ENCODE measurements at places on chromosomes 16 and 17.

- DNase-seq = no peak
These were observed 23.9 kb downstream of the SLC39A11 start for GRCh38 chr17:73068322-73069153.

DNA sequence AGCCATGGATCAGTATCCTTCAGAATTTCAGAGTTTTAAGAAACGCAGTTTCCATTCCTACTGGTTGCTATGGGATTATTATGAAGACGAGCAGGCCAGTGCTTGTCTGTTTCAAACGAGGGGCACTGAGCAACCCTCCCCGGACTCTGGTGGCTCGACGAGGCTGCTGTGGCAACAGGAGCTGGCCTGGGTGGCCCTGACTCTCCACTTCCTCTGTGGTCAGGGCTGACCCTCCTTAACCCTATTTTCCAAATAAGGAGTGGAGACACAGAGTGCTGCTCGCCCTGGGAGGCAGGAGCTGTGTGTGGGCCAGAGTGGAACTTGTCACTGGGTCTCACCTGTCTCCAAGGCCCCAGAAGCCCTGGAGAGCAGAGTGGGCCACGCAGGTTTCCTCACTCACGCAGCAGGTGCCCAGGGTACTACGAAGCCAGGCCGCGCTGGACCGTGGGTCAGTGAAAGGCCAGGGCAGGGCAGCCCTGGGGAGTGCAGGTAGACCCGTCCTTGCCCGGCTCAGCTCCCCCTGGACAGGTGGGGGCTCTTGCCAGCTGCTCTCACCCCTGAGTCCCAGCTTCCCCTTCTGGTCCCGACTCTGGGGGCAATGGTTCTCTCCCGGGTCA lies 3.3 kb downstream of the GALNS start:
- no peak for DNase-seq

DNA sequence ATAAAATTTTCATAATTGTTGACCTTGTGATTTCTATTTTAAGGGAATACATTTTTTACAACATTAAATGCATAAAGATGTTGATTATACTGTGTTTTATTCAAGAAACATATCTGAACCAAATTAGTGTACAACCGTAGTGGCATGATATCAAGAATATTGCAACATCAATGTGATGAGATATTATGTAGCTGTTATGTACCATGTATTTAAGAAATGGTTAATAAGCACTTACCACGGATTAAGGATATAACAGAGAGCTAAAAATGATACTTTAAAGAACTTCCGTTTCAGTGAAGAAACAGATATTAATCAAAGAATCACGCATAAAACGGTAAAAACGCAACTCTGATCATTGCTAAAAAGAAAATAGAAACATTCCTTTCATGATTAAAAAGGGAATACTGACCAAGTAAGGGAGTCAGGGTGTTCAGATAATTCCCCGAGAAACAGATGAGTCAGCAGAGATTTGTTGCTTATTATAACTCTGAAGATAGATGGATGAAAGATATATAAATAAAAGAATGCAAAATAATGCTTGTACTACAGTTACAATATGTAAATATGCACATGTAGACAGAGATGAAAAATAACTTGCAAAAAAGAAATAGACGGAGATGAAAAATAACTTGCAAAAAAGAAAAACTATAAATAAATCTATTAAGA lies 281.9 kb upstream of the MAF start:
- no peak for DNase-seq

DNA sequence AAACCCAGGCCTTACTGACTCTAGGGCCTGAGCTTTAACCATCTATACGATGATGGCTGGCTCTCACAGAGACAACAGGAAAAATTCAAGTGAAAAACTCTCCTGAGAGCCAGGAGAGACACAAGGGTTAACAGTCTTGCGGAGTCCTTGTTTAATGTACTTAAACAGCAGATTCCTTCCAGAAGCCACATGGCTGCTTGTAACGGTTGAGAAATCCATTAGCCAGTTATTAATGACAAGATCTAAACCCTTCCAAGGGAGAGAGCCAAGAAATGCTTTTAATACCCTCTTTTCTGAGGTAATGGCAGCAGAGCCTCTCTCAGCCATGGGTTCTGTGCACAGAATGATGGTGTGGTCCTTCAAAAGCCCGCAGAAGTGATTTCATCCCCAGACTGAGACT lies 5.2 kb upstream of the ALDOA start:
- DNase-seq = no peak

- DNase-seq = no peak
These were observed 83.3 kb downstream of the C16orf95 start for GRCh38 chr16:87233928-87234327.

DNA sequence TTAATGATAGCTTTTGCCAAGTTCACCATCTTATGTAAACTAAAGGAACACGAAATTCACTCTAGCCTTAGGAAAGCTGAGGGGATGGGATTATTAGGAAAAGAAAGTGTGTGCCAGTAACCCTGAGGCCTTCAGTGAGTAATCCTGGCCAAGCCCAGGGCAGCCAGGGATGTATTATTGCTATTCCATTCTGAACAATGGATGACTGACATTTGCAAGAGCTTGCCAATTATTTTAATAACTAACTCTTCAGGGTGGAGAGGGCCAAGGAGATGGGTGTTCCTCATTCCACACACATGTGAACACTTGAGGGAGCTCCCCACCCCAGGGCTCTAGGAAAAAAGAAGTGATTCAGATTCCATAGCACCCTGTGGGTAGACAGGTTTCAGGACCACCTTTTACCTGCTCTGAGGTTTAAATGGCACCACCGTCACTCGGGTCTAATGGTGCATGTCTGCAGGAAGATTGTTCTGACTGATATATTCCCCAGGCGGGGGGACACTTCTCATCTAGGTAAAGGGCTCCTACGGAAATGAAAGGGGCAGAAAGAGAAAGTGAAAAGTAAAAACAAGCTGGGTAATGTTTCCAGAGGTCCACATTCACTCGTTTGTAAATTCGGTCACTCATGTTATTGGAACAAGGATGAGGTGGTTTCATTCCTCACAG lies 41.5 kb downstream of the TK2 start:
- no peak for DNase-seq

DNA sequence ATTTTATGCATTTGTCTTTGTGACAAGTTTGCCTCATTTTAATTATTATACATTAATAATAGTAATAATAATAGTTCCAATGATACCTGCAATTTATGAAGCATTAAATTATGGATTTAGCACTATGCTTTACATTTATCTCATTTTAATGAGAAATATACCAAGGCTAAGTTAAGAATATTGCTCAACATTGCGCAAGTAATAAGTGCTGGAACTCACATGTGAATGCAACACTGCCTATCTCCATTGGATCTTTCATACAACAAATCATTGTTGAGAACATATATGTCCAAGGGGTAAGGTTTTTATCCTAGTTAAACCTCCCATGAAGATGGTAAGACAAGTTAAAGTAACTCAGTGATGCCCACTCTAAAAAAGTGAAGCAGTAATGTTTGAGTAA lies 703.7 kb upstream of the SOX9 start:
- DNase-seq = no peak

DNA sequence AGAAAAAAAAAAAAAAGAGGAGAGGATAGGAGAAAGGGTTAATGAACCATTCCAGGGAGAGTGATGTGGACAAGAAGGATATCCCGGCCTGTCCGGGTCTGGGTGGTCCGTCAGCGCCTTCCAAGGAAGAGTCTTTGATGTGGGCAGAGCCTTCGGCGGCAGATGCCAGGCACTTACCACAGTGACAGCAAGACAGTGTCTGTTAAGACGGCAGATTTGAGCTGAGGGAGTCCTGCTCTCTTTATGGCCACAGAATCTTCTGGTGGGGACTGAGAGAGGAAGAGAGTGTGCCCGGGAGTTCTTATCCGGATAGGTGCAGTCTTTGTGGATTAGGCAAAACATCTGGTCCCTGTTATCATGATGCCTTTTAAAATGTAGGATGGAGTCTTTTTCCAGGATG lies 95.2 kb downstream of the ZDHHC7 start:
- no peak for DNase-seq

DNA sequence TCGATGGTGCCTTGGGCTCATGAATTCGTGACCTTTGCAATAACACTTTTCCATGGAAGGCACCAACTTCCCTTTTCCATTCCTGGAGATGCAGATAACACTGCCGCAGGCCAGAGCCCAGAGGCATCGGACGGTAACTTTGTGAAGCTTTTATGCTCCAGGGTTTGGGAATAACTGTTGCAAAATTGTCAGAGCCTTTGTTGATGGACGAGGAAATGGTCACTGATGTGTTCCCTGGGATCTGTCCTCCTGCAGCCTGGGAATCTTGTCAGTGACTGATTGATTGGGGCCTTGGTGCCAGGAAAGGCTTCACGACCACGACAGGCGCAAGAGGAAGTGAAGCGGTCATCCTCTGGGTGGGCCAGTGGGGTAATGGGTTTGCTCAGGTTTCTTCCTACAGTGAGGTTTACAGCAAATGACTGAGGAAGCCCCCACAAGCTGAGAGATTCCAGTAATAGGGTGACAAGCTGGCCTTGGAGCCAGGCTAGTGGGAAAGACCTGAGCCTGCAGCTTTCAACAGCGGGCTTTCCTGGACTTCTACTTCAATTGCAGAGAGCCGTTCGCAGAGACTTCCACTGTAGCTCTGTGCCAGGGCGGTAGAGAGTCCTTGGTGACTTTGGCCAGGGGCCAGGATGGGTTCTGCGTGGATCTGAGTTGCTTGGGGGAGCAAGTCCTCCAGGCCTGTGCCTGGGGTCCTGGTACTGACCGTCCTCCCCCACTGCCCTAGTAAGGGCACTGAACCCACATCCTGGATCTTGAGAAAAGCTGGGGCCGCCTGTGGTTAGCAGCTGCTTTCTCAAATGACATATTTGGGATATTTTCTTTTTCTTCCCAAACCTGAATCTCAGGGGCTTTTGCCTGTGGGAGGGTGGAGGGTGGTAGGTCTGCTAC lies 37.6 kb downstream of the PGS1 start:
- no peak for DNase-seq

- DNase-seq = no peak
These were observed 4.5 kb downstream of the WIPI1 start for GRCh38 chr17:68452724-68453290.

All from RKO (cell line).